ENCODE measurements at places on chromosomes 16 and 17.

- DNase-seq = no peak
These were observed 8.7 kb upstream of the KAT7 start for GRCh38 chr17:49779739-49780231.

- DNase-seq = no peak
These were observed 37.5 kb downstream of the CREBBP start for GRCh38 chr16:3842994-3843393.

DNA sequence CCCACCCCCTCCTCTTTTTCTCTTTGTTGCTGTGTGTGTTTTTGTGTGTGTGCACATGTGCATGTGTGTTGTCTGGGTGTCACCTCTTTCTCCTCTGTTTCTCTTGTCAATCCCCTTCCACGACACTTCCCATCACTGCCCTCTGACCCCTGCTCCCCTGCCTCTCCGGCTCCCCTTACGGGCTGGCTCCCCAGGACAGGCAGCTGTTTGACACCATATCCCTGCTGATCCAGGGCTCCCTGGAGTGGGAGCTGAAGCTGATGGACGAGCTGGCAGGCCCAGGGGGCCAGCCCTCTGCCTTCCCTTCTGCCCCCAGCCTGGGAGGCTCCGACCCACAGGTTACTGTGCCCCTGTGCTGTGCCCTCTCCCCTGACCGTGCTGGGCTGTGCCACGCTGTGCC lies 15.2 kb upstream of the ABCC3 start:
- no peak for DNase-seq

DNA sequence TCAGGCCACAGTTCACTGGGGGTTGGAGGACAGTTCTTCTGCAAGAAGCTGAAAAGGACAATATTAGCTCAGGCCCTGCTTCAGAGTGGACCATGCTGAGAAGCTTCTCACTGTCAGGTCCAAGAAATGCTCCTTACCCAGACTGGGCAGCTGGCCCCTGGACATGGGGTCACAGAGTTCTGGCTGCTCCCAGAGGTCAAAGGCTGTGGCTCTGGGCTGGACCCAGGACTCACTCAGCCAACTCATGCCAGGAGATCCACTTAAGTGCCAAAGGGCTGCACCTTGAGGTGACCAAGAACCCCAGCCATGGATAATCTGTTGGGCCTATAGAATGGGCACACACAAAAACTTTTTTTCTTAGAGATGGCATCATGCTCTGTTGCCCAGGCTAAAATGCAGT lies 4.0 kb downstream of the CES2 start:
- DNase-seq = no peak

GRCh38 chr16:48394355-48394703 lies 9.1 kb upstream of the SIAH1 start:
- no peak for DNase-seq

GRCh38 chr17:18004345-18004744 lies 31.7 kb downstream of the DRC3 start:
- DNase-seq = no peak

DNA sequence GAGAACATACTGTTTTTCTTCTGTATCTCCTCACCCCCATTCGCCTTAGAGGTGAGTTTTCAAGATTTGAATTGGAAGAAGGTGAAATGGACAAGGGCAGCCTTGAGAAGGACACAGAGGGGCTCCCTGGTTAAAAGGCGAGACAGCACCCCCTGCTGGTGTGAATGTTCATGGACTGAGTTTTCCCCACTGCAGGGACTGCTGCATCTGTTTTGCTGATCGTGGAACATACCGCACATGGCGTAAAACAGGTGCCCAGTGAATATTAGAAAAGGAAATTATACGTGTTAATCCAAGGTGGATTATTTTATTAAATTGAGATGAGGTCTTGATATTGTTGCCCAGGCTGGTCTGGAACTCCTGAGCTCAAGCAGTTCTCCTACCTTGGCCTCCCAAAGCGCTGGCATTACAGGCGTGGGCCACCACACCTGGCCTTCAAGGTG lies 54.5 kb downstream of the NDE1 start:
- DNase-seq = peak; percentile 44

- DNase-seq = no peak
These were observed 71.8 kb downstream of the ABHD15 start for GRCh38 chr17:29495011-29495410.

- DNase-seq = no peak
These were observed 3.1 kb upstream of the SKAP1 start for GRCh38 chr17:48432820-48433775.

- DNase-seq = peak; percentile 64
These were observed 6.6 kb downstream of the KCNAB3 start for GRCh38 chr17:7922845-7923628.

DNA sequence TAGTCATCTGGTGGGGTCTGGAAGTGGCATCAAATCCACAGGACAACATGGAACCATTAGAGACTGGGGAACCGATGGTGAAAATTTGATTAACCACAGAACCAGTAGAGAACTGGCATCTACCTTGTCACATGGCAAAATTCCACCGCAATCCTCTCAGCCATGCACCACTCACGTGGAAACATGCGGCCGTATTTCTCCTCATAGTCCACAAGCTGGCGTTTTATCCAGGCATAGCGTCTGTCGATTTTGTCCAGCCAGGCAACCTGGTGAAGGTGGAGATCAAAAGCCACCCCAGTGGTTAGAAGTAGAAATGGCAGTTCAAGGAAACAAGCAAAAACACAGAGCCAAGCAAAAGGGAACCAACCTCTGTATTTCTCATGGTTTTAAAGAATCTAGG lies 87.6 kb downstream of the VPS53 start:
- no peak for DNase-seq

GRCh38 chr17:45705123-45706009 lies 78.8 kb upstream of the CRHR1 start:
- no peak for DNase-seq

- no peak for DNase-seq
These were observed 14.8 kb downstream of the UTS2R start for GRCh38 chr17:82386255-82386831.

DNA sequence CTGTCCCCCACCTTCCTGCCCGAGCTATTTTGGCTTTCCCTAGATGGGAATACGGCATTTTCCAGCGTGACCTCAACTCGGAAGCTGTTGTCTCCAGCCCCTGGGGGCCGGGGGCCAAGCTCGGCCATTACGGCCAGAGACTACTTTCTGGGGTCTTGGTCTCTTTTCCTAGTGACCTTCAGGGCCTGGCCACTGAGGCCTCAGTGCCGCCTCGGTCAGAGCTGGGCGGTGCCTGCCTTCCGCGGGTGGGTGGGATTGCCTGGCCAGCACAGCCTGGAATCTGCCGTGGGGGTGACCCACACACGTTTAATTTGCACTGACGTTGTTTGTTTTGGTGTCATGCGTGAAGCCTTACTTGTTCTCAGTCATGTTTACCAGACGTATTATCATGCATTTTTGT lies 29.2 kb downstream of the TSC2 start:
- no peak for DNase-seq

DNA sequence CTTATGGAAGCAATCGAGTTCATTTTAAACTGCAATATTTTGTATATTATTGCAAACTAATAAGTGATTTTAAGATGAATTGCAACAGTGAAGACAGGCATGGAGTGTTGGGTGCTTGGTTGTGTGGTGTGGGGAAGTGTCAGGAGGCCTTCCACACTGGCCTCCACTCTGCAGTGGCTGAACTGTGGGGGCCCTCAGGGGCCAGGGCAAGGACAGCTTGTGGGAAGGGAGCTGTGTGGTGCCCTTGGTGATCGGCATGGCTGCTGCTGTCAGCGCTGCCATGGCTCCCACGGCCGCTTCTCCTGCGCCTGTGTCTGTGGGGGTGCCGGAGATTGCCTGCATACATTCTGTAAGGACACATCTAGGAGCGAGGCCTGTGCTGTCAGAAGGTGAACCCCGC lies 19.2 kb downstream of the TCF25 start:
- DNase-seq = no peak

- DNase-seq = peak; percentile 28
These were observed 23.2 kb upstream of the CRYM start for GRCh38 chr16:21301168-21301894.

- no peak for DNase-seq
These were observed 39.3 kb upstream of the TOB1 start for GRCh38 chr17:50905460-50905803.

- no peak for DNase-seq
These were observed 2.1 kb downstream of the FHOD1 start for GRCh38 chr16:67245186-67245585.

DNA sequence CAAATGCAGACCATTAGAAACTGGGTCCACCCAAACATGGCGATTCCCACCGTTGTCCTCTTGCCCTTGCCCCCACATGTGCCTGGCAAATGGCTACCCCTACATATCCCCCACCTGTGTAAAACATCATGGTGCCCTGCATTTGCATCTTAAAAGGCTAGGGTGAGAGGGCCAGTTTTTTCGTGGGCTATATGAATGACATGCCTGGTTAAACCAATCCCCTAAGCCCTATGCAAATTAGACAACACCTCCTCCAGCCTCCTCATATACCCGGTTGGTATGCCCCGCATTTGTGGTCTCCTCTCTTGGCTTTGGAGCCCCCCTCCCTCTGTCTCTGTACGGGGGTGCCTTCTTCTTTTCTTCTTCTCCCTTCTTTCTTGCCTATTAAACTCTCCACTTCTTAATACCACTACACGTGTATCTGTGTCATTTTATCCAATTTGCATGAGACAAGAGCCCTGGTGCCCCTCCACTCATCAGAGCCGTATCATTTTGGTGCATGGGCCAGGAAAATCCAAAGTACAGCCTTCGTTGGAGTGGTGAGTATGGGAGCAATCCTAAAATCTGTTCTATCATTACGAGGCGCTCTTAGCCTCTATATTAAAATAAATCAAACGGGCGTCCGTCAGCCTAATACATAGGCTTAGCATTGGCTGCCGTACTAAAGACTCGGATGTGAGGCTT lies 30.1 kb downstream of the QPRT start:
- DNase-seq = no peak

DNA sequence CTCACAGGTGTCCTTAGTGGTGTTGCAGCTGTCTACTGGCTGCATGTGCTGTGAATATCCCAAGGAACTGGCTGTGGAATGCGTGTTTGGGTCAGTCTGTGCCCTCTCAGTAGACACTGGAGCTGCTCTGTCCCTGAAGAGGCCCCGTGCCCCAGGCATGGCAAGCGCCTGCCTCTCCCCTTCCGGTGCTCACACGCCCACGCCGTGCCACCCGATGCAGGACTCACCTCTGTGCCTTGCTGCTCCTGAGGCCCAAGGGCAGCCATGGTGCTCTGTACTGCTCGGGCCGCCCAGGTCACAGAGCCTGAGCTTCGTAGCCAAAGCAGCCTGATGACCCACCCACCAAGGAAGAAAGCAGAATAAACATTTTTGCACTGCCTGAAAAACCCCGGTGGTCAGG lies 10.0 kb downstream of the RGS11 start:
- no peak for DNase-seq

DNA sequence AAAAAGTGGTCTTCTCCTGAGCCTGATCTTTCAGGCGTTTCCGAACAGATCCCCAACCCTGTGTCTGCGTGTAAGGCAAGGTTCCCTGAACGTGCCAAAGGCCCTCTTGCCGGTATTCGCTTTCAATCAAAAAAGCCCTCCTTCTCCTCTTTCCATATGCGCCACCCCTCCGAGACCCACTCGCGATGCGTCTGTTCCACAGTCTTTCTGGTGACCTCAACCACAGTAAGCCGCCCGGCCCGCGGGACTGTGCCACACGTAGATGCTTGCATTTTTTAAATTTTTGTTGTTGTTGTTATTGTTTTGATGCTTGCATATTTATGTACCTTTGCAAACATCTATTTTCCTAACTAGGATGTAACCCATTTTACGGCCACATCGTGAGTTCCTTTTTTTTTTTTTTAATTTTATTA lies 607 bp upstream of the PRPSAP1 start:
- no peak for DNase-seq

GRCh38 chr17:27495460-27495859 lies 39.2 kb downstream of the KSR1 start:
- DNase-seq = no peak

GRCh38 chr16:85445064-85445778 lies 167.9 kb upstream of the GSE1 start:
- no peak for DNase-seq

- DNase-seq = no peak
These were observed 31.3 kb upstream of the TOX3 start for GRCh38 chr16:52578007-52578828.

GRCh38 chr17:45874151-45874550 lies 20.2 kb upstream of the MAPT start:
- no peak for DNase-seq

DNA sequence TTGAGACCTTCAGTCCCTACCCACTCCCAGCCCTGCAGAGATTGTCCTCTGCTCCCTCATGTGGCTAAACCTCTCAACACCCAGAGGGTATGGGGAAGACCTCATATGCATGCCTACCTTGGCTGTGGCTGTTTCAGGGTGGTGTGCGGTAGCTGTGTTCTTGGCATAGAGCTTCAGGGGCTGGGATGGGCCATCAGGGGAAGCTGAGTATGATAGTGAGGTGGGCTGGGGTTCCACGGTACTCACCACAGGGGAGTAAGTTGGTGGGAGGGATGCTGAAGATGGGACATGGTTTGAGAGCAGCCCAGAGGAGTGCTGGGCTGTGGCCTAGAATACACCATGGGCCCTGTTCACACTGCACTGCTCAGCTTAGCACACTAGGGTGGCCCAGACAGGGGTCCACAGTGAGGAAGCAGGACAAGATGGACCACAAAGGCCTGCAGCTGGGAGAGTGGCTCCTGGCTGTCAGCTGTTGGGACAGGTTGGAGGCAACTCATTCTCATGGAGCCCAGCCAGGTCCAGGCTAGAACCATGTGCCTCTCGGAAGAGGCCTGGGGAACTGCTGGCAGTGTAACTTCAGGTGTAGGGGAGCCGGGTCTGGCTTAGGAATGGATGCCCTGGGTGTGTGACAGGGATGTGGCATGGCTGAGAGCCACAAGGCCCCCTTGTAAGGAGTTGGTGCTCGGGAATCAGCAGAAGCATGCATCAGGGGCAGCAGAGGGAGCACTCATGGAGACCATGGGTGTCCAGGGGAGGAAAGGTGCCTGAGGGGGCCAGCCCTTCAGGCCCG lies 3.1 kb downstream of the MFAP4 start:
- DNase-seq = no peak

GRCh38 chr16:11334831-11335404 lies 10.3 kb upstream of the RMI2 start:
- DNase-seq = no peak

DNA sequence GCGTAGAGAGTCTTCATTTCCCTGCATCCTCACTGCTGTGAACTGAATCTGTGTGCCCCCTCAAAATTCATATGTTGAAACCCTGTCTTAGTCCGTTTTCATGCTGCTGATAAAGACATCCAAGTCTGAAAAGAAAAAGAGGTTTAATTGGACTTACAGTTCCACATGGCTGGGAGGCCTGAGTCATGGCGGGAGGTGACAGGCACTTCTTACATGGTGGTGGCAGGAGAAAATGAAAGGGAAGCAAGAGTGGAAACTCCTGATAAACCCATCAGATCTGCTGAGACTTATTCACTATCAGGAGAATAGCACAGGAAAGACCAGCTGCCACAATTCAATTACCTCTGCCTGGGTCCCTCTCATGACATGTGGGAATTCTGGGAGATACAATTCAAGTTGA lies 3.1 kb upstream of the CCDC42 start:
- DNase-seq = no peak

- no peak for DNase-seq
These were observed 105.2 kb downstream of the PRKCB start for GRCh38 chr16:23941025-23941424.

GRCh38 chr16:60731329-60732050 lies 1304.7 kb downstream of the CDH8 start:
- no peak for DNase-seq

- no peak for DNase-seq
These were observed 106.2 kb downstream of the BRIP1 start for GRCh38 chr17:61757168-61757567.

GRCh38 chr16:49852279-49852678 lies 3.6 kb downstream of the ZNF423 start:
- DNase-seq = no peak

- no peak for DNase-seq
These were observed 1.1 kb upstream of the CHRNB1 start for GRCh38 chr17:7443499-7444485.

Measured in stimulated activated CD4-positive, alpha-beta T cell treated with anti-CD3 and anti-CD28 coated beads, TNF-alpha, amount 100 ng/mL, for 1 hour (primary cell).